ENCODE measurements at places on chromosomes 7 and 10. TPM values are rescaled to one million over a fixed set of nuclear protein-coding genes. Genes with fewer than 3 reads are reported as not detected.

GRCh38 chr7:149297034-149297755 lies 35.2 kb downstream of the ZNF783 start:
- ATAC-seq: no peak

DNA sequence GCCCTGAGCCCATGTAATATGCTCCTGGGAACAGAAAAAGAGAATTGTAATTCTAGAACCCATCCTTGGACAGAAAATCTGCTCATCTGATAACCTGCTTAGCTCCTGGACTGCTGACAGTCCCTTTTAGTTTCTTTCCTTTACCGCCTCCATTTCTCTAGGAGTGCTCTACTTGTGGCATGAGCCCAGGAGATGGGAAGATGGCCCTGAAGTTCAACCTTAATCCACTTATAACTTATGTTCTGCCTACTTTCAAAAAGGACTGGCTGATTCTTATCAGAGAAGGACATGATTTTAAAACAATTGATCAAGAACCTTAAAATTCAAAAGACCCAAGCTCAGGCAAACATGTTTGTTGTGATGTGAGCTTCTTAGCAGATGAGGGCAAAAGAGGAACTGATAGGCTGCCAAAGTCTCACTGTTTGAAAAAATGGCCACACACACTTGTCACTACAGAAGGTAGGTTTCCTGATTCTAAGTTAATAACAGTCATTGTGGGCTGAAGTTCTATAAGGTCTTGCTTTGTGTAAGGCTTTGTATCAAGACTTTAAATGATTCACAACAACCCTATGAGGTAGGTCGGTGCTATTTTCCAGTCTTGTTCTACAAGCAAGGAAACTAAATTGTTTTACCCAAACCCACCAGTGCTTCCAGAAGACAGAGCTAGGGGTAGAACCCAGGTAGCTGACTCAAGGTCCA lies 94.3 kb upstream of the AFAP1L2 start:
- ATAC-seq: no peak

NEUROG3 gene
- total RNA-seq: not detected

GRCh38 chr10:87090779-87091178 lies 3.9 kb downstream of the GLUD1 start:
- no peak for ATAC-seq

OR2F2 gene
- 0.18 TPM for total RNA-seq

TMEM184A gene
- total RNA-seq: 0.29 TPM
